ENCODE measurements at places on chromosomes 2 and 18. TPM values are rescaled to one million over a fixed set of nuclear protein-coding genes. Genes with fewer than 3 reads are reported as not detected.

- DNase-seq: no peak
Observed at GRCh38 chr18:49617865-49618264, 56.0 kb downstream of the LIPG start.

- no peak for DNase-seq
Observed at GRCh38 chr2:233976087-233976486, 58.9 kb downstream of the TRPM8 start.

- no peak for DNase-seq
Observed at GRCh38 chr2:36266536-36267121, 88.9 kb upstream of the CRIM1 start.

DNA sequence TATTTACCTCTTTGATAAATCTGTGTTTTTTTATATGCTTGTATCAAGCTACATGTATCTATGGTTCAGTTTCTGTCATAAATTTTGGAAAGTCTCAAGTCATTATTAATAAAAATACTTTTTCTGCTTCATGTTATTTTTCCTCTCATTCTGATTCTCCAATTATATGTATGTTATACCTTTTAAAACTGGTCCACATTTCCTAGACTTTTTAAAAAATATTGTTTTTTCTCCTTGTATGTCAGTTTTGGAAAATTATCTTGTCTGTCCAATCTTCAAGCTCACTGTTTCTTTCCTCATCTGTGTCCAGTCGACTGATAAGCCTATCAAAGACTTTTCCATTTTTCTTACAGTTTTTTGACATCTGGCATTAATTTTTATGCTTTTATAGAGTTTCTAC, 253.4 kb downstream of the ASXL3 start:
- no peak for DNase-seq

GRCh38 chr2:131056204-131056931, 36.9 kb downstream of the FAM168B start:
- DNase-seq: no peak

DNA sequence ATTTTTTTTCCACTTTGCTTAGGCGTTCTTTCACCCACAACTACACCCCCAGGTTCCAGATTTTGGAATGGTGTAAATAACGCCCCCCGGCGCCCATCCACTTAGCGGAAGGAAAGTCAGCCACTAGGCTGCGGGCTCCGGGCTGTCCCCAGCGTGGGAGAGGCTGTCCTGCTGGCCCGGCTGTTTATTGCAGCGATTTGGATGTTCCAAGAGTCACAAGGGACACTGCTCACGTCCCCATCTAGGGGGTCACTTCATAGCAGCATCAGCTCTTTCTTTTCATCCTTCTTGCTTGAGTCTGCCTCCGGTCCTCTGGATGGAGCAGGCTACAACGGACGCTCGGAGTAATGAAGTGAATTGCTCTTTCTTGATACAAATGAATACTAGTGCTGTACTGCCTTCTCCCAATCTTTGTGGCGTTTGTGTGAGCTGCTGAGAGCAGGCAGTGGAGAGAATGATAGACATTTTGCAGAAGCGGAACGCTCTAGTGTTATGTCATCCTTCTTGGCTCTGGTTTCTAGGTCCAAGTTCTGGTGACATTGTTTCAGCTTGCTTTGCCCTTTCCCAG, 50.7 kb upstream of the PAIP2B start:
- peak; percentile 32 for DNase-seq

DNA sequence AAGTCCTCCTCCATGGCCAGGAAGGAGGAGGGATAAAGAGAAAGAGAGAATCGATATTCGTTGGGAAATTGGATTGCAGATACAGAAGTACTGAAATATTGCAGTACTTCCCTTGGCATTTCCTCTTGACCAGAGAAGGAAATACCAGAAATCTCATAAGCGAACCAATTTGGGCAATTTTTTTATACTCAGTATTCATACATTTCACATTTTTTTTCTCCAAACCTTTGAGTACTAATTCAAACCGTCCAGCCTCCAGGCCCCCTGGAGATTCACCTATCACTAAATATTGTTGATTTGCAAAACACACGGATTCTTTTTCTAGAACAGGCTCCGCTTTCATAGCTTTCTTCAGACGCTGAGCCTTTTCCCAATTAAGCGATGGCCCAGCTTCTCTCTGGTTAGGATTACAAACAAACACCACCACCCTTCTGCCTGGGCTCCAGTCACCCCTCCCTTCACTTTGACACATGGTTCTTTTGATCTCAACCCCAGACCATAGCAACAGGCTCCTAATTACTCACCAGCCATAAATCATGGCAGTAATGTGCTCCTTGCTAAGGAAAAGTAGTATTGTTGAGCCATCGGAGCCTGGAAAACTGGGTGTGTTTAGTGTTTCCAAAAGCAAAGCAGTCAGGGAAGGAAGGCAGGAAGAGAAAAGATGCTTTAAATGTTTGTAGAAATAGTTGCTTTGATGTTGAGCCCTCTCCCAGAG, 138.4 kb upstream of the CCDC68 start:
- DNase-seq: no peak

GRCh38 chr2:136104977-136105376, 13.0 kb downstream of the CXCR4 start:
- no peak for DNase-seq

DNA sequence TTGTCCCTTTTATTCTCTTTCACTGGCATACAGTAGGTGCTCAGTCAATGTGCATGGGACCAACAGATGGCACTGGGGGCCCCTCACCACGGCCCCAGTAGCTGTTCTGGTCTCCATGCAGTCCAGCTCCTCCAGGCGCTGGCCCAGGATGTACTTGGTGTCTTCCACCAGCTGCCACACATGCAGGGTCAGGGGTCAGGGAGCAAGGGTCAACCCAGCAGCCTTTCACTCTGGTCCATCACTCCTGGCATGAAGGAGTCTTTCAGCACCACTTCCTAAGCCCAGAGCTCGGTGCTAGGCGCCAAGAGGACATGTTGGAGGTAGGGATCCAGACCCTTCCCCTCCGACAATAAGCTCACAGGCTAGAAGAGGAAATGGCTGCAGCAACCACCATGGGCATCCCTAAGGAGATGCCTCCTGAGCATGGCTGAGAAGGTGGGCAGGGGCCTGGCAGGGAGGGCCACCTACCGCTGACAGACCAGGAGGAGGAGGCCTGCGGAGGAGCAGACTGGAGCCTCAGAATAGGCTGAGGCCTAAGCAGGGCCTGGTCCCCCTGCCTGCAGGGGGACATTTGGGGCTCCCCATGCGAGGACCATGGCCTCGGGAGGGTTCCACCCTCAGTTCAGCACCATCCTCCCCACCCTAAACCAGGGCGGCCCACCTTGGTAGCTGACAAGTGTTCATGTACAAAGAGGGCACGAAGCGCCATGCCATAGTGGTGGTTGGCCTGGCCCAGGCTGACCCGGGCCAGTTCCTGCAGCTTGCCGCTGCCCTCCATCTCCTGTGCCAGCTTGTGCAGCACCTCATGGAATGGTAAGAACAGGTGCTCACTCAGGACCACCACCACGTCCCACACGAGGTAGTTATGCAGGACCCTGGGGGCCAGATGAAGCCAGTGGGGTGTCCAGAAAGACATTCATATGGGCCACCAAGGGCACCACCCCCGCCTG, 10.2 kb downstream of the ALPG start:
- DNase-seq: no peak

GRCh38 chr2:33430077-33430476, 46.4 kb upstream of the RASGRP3 start:
- no peak for DNase-seq

DNA sequence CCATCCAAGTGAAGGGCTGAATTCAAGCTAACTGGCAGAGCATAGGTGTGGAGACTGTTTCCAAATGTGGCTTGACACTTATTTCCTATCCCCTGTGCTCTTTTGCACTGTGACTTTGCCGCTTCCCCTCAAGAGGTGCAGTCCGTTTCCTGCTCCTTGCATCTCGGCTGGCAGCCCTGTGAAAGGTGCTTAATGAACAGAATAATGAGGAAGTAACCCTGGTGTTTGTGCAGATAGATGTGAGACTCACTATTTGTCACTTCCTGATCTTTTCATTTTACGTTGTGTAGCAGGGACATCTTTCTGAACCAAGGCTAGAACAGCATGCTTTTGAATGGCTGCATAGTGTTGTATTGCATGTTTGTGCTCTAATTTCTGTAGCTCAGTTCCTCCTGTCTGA, 60.8 kb downstream of the CEP192 start:
- no peak for DNase-seq

DNA sequence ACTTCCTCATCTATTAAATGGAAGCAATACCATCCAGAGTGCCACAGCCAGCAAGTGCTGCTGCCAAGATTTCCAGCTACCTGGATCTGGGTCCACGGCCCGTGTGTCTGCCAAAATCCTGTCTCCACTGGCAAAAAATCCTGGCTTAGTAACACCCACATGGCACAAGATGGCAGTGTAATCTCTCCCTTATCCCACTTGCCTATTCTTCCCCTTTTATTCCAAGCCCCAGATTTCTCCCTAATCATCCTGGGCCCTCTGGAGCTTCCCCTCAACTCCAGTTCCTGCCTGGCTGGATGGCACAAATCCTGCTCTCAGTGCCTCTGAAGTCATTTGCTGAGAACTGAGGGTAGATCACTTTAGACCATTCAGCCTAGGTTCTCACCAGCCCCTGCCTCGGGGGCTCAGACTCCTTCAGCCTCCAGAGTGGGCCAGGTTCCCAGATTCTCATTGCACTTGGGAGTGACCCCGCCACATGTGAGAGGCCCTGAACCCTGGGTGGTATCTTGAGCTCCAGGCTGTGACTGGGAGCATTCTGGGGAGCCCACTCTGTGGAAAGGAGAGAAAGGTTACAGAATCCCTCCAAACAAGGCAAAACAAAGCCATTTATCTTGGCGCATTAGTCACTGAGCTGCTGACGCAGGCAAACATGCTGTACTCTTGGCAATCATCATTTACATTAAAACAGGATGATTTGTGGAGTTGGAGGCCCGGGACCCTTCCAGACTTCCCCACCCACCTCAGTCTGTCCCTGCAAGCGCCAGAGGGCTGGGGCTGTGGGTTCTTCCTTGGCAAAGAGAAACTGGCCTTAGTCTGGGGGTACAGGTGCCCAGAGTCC, 325.8 kb downstream of the DYSF start:
- no peak for DNase-seq

DNA sequence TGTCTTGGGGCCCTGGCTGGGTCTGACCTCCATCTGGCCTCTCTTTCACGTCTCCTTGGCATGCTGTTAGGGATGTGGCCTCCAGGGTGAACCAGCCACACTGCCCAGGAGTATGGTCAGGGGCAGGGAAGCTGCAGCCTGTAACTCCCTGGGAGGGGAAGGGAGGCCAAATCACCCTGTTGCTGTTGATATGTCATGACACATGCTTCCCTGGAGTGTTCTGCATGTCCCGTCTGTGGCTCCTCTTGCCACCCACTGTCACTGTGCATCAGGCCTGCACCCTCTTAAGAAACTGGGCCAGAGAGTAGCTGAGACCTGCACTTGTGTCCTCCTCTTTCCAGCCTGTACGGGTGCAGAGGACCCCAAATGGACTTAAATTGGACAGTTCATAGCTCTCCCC, 221.3 kb downstream of the FHOD3 start:
- DNase-seq: no peak

DNA sequence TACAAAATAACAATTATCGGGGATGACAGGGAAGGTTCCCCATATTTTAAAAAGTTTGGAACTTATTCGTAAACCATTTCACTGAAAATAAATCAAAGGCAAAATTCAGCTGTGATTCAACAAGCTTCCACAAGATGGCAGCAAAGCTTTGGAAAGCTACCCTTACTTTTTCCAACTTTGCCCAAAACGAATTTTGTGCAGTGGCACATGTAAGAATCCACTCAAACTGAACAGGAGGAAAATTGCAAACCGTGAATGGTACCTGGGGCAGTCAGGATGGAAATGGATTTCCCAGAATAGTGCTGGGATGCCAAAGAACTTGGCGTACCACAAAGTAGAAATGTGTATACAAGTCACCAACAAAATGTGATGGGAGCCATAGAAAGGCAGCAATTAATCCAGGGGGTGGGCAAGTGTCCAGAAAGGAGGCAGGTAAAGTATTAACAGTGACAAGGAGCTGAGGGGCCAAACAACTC, 10.7 kb downstream of the RPL31 start:
- DNase-seq: no peak

DNA sequence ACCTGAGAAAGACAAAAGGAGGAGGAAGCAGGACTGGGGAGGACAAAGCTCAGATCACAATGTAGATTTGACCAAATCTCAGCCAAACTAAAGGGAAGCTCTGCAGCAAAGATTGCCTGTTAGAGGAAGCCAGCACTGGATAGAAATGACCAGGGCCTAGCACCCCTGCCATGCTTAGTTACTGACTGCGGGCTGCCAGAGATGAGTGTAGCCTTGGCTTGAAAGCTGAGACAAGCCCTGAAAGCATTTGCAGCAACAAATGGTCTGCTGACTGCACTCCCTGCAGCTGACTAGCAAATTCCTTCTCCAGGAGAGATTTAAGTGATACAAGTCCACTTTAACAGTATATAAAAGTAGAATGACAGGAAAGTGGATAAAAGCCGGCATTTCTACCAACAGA, 140.9 kb upstream of the CRIM1 start:
- DNase-seq: no peak

GRCh38 chr18:70024093-70024492, 76.4 kb upstream of the CD226 start:
- DNase-seq: no peak

- no peak for DNase-seq
Observed at GRCh38 chr18:78820161-78820834, 159.3 kb upstream of the SALL3 start.

DNA sequence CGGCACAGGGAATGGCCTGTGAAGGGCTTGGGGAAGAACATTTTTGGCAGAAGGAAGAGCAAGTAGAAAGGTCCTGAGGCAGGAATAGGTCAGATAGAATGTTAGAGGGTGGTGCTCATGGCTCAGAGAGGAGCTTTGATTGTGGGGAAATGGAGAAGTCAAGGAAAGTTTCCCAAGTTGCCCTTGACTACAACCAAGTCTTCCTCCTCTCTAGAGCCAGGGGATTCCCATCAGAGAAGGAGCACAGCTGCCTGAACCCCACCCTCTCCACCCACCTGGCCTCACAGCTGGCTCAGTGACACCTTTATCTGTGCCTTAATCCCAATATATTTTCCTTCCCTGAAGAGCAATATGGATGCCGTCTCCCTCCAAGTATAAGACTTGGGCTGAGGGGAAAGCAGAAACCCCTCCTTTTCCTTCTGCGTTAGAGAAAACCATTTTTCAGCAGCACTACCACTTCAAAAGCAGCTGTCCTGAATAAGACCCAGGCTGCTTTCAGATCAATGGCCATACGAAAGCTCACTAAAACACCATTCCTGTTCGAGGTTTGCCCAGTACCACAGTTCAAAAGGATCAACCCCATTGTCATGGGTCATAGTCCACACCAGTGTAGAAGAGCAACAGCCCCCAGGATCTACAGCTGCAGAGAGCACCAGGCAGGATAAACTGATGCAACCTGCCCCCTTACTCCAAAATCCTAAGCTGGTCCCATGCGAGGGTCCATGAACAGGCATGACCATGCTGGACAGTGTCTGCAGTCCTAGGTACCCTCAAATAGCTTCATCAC, 199.6 kb downstream of the AFF3 start:
- DNase-seq: no peak

FOXI3 gene
- not detected for total RNA-seq

TTN gene
- 8.6 TPM for total RNA-seq

PMS1 gene
- 30.3 TPM for total RNA-seq

IER3IP1 gene
- 10.6 TPM for total RNA-seq

SLC9A4 gene
- total RNA-seq: not detected

COPS7B gene
- 34.1 TPM for total RNA-seq

MTCL1 gene
- total RNA-seq: 15.4 TPM

TEKT4 gene
- total RNA-seq: not detected

SAG gene
- total RNA-seq: 0.63 TPM

Data from mucosa of descending colon (tissue), 3 donors.